AG08395 (cell line): ENCODE measurements at places on chromosomes 3 and 15.
A peak's percentile ranks its signal among the peaks of the same experiment; 100 is the strongest.

DNA sequence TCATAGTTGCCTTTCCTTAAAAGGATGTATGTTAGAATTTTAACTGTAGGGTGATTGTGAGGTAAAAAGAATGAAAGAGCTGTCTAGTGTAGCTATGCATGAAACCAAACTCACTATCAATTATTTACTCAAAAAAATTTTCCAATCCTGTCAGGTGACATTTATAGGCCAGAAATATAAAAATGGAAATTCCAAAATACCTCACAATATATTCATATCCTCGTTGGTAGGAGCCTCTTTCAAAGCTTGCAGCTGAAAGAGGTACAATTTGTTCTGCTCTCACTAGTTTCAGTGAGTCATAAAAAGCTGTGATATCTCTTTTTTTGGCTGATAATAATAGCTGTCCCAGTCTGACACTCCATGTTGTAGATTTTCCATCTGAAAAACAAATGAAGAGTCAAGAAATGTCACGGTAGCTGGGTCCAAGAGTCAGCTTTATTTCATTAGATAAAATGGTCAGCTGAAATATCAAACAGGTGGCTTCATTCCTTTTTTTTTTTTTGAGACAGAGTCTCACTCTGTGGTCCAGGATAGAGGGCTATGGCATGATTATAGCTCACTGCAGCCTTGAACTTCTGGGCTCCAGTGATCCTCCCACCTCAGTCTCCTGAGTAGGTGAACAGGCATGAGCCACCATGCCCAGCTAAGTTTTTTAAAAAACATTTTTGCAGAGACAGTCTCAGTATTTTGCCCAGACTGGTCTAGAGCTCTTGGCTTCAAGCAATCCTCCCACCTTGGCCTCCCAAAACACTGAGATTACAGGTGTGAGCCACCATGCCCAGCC lies 50.8 kb upstream of the XRN1 start:
- no peak for DNase-seq

DNA sequence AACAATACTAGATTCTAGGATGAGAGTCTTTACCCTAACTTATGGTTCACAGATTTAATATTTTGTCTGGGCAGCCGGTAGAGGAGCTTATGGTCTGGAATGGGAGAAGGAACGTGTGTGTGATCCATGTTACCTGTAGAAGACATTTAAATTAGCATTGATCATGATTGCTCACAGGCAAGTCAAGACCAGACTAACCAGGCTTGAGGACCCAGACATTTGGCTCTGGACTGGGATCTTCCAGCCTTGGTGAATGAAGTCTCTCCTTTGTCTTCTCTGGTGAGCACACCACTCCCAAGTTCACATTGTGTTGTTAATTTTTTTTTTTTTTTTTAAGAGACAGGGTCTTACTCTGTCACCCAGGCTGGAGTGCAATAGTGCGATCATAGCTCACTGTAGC lies 11.7 kb downstream of the ABHD2 start:
- DNase-seq, result no peak

- DNase-seq, result peak; percentile 29
Measured at GRCh38 chr3:152268555-152269055, at the start of gene MBNL1. Gene MBNL1 (plus strand): TSS chr3:152268929. CDS start chr3:152300194, 31,265 bp downstream.

DNA sequence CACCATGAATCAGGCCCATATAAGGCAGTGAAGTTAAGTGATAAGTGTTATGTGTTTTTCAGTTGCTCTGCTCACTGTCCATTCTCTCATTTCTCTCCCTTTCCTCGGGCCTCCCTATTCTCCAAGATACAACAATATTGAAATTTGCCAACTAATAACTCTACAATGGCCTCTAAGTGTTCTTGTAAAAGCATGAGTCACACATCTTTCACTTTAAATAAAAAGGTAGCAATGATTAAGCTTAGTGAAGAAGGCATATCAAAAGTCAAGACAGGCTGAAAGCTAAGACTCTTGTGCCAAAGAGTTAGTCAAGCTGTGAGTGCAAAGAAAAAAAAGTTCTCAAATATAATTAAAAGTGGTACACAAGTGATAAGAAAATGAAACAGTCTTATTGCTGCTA lies 675.4 kb downstream of the OTOL1 start:
- no peak for DNase-seq

DNA sequence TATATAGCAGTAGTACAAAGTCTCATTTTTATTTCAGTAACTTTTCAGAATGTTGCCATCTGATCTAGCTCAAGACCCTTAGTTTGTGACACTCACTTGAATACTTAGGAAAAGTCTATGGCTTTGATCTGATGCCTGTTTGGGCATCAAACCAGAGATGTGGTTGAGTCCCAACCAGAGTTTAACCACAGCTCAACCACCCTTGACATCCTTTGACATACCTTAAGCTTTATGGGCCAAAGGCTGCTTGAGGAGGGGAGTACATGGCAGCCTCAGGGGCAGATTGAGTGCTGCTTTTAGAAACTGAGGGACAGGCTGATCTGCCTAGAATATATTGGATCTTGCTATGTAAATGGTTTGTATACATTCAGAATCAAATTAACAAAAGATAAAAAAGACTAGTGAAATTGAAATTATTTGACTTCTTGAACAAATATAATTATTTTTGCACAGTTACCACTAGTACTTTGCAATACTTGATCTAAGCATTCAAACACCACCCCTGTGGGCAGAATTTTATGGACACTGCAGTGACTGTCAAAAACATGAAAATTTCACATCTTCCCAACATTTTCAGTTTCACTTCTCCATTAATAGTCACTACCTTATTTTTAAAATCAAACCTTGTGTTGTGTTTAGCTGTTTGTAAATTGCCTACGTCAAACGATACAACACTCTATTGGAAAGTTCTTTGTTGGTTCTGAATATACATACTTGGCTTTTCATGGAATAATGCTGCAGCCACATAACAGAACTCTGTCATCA lies 199.8 kb downstream of the UBE2E2 start:
- no peak for DNase-seq

DNA sequence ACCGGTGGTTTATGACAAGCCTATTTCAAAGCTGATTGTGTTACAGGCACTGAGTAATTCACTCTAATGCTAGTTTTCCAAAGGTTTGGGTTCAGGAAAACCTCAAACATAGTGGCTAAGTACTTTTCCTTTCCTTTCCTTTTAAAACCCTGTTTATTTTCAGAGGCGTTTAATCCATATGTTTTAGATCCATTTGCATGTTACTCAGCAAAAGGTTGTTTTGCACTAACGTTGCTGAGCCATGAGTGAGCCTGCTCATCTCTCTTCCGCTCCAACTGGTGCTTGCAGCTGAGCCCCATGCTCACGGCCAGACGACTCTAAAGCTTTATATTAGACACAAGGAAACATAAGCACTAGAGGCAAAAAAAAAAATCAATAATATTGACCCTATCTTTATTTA lies 9.4 kb downstream of the CEMIP start:
- DNase-seq, result no peak

DNA sequence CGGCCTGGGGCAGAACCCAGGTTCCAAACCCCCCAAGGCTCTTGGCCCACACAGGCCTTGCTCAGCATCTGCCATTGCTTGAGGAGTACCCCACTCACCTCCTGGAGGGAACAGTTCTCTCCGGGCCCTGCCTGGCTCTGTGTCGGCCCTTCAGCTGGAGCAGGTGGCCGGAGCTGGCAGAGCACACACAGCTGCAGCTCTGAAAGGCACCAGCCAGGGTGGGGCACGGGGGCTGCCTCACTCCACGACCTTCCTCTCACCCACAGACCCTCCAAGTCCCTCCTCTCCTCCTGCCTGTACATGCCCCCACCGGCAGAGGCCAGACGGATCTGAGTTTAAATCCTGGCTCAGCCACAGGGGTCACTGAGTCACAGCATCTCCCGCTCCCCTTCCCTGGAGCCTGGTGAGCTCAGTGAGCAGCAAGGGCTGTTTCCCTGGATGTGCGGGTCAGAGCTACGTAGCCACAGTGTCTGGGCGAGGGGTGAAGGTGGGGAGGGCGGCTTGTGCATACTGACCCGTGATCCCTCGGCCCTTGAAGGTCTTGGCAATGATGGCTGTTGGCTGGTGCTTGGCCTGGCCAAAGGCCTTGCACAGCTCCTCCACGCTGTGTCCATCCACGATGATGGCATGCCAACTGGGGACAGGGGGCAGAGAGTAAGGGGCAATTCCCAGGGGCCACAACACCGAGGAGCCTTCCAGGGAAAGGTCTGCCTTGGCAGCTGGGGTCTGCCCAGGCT lies 23.0 kb downstream of the TKT start:
- DNase-seq, result no peak

GRCh38 chr3:30970183-30970582 lies 75.7 kb upstream of the GADL1 start:
- DNase-seq, result peak; percentile 24

DNA sequence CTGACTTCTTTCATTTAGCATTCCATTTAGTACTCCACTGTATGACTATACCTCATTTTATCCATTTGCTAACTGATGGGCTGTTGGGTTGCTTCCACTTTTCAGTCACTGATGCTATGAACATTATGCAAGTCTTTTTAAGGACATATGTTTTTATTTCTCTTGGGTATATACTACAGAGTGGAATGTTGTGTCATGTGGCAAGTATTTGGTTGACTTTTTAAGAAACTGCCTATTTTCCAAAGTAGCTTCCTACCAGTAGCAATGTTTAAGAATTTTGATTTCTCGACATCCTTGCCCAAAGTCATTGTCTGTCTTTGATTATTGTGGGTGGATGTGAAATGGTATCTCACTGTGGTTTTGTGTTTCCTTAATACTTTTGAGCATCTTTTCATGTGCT lies 110.1 kb upstream of the TPM1 start:
- DNase-seq, result peak; percentile 44

DNA sequence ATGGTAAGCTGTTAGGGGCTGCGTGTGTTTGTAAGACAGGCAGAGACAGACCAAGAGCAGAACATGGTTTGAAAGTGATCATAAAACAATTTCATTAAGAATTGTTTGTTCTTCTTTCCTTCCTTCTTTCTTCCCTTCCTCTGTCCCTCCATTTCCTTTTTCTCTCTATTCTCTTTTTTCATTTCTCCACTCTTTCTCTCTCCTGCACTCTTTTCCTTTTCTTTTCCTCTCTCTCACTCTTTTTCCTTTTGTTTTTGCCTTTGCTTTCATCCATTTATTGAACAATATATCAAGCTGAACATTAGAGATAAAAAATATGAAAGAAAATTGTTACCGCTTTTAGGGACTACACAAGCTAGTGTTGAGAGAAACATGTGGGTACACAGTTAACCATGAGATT lies 62.2 kb upstream of the GOLIM4 start:
- DNase-seq, result no peak
